ENCODE measurements at places on chromosomes 1 and 21.

DNA sequence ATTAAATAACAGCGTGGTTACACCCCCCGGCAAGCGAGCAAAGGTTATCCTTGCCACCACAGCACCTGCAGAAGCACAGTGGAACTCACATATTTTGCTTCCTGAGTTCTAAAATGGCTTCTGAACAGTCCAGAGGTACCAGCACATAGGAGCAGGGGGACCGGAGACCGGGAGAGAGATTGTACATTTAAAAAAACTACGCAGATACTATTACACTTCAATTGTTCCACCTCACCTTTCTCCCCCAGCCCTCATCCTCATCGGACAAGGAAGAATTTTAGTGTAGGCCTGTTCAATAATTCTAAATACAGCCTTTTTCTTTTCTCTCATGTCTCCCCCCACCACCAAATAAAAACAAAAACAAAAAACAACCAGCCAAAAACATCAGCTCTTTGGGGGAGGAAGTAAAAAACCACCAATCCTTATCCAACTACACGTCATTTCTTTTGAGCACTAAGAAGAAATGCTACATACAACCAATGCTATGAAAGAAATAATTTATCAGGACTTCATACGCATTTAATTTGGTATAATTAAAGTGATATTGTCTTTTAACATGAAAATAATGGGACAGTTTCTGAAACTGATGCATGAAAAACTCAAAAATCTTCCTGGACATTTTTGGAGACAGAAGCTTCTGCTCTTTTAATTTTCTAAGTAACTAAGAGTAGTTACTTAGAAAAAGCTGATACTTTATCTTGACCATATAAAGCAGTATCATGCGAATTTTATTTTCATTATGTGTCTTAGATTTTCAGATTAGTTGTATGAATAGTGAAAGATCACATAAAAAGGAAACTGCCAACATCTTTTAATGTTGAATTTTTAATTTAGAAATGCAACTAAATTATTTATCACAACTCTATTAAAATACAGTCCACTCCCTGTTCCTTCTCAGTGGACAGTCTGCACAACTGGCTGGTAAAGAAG, 9.1 kb downstream of the CDKN2C start:
- DNase-seq, result no peak

- no peak for DNase-seq
These were observed 2.3 kb upstream of the CLEC20A start for GRCh38 chr1:178498896-178499675.

DNA sequence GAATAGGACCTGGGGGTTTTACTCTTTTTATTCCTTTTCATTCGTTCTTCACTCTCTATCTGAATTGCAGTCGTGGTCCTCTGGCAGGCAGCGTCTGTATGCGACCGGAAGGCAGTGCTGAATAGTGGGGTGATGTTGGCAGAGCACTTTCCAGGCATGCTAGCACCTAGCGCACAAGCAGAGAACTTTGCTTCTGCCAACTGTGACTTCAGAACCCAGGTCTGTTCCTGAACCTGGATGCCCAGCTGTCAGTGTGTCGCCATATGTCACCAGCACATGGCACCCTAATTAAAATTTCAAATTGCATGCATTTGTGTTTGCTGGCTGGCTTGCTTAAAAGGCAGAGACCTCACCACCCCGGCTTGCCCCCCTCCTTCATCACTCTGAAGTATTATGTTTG, 116.2 kb downstream of the NFIA start:
- DNase-seq, result no peak

DNA sequence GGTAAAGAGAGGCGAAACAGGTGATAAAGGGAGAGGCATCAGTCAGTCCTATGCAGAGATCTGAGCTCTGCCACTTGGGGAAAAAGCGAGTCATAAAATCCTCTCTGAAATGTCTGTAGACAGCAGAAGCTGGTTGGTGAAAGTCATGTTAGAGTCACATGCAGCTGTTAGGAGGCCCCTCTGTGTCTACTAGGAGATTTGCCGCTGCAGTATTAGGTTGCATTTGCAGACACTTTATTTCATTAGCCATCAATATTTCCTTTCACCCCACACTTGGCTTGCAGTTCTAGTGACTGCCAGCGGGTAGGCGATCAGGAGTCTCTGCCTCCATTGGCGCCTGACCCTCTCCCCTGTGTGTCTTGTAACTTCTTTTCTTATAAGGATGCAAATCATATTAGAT, 16.2 kb downstream of the ATP1A4 start:
- DNase-seq, result no peak
